ENCODE measurements at places on chromosomes 2 and 18.

GRCh38 chr2:106990297-106990696 is 104.3 kb upstream of the ST6GAL2 start:
- no peak for DNase-seq

DNA sequence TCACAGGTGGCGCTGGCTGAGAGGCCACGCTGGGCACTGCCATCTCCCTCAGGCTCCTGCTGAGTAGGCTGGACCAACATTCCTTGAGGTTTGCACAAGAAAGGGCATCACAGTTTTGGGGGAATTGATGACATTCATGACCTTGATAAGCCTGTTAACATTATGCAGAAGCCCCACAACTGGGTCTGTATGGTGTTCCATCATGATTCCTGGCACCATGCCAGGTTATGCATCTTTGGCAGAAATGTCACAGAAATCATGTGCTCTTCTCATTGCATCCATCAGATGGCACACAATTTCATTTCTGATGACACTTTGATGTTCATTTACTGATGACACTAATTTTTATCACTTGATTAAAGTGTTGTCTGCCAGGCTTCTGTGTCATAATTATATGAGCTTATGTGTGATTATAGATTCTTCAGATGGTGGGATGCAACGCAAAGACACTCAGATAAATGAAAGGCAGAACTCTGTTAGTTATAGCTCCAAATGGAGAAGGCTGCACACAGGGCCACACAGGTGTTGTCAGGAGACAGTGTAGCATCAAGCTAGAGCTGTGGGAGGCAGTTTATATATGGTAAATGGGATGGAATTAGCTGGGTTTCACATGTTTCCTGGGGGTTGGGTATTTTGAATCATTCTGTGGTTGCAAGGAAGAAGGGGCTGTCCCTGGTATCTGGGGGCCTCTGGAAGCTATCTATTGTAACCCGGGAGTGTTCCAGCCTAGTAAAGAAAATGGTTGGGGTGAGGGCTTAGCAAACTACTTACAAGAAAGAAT is 191.3 kb downstream of the SLC39A10 start:
- no peak for DNase-seq

- DNase-seq, result no peak
Measured at GRCh38 chr2:219071131-219071816, 10.6 kb upstream of the IHH start.

DNA sequence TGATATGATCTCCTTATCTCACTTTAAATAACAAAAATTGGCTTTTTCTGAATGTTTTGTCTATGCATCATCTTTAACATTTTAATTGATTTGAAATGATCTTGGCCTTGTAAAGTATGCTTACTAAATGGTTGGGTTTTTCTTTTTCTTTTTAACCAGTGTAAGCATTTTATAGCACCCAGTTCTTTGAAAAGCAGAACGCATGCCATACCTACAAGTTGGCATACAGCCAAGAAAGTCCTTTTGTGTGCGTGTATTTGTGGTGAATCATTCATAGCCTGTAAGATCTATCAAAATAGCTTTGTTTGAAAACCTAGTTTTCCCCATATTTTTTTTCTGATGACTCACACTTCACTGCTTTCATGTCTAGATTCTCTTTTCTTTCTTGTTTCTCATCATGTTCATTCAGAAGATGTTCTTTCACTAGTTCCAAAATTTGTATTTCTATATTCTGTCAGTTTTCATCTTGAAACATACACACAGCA is 4.1 kb upstream of the VRK2 start:
- DNase-seq, result no peak

GRCh38 chr2:115552726-115553125 is 1110.3 kb downstream of the DPP10 start:
- DNase-seq, result no peak

DNA sequence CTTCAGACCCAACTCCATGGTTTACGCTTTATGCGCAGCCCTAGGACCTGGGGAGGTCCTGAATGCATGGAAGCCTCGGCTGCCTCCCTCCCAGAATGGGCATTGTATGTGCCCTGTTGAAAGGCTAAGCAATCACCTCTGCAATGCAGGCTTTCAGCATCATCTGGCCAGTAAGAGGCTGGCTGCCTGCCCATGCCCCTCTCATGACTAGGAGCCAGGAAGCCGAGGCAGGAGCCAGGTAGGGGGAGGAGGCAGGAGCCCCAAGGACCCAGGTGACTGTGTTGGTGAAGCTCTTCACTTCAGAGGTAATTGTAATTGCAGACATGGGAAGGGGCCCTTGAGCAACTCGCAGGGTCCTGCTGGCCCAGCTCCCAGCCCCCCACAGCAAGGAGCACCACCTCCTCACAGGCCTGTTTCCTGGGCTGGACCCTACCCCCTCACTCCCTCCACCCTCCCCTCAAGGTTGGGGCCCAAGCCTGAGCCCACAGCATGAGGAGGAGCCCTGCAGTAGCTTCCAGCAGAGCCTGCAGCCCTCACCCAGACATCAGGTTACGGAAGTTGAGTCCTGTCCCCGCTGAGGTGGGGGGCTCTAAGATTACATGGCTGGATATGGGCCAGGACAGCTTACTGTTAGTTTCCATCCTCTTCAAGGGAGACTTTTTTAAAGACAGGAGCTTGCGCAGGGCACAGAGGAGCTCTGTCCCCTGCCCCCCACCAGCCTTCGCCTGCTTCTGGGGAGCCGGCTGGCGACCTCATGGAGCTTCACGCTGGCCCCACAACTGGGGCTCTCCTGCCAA is 21.9 kb downstream of the CRACDL start:
- no peak for DNase-seq

GRCh38 chr2:118668431-118669424 is 178.7 kb downstream of the EN1 start:
- no peak for DNase-seq

GRCh38 chr2:200306196-200306930 is at the start of gene SPATS2L:
TSS of gene SPATS2L (plus strand) at chr2:200306693. CDS start at chr2:200389245, 82,552 bp downstream.
- DNase-seq, result no peak

- DNase-seq, result no peak
Measured at GRCh38 chr2:64376926-64377325, 77.0 kb upstream of the LGALSL start.

DNA sequence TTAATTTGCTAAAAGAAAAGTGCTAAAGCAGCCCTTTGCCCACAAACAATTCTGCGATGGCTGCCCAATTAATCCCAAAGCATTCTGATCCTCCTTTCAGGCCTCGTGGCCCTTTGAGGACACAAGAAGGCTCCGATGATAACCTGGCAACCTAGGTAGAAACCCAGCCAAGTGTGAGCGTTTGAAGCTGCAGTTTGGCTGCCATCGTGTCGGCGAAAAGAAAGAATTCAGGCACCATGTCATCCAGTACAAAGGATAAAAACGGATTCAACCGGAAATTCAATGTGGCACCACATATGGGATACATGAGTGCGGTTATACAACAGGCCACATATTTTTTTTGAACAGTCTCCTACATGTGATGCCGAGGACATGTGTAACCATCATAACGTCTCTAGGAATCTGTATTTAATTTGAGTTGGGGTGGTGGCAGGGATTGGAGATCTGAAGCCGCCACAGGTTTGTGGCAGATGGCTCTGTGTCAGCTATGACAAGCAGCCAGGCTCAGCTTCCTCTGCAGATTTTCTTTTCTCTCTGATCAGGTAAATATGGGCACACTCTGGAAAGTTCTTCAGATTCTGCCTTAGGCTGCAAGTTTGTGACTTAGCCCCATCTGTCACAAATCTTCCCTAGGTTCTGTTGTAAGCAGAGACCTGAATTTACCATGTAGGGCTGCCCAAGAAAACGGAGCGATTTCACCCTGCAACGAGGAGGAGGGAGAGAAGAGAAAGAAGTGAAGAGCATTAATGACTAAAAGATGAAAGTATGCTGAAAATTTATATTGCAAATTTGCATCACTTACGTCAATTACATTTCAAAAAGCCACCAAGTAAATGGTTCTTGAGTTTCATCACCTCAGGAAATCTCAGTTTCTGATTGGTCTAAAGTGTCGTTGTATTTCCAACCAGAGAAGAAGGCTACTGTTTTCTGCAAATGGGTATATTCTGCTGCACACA is 573.2 kb downstream of the ZEB2 start:
- no peak for DNase-seq

GRCh38 chr2:103367877-103368276 is 606.0 kb downstream of the TMEM182 start:
- DNase-seq, result no peak

GRCh38 chr2:190465060-190465459 is 56.9 kb downstream of the MFSD6 start:
- no peak for DNase-seq

DNA sequence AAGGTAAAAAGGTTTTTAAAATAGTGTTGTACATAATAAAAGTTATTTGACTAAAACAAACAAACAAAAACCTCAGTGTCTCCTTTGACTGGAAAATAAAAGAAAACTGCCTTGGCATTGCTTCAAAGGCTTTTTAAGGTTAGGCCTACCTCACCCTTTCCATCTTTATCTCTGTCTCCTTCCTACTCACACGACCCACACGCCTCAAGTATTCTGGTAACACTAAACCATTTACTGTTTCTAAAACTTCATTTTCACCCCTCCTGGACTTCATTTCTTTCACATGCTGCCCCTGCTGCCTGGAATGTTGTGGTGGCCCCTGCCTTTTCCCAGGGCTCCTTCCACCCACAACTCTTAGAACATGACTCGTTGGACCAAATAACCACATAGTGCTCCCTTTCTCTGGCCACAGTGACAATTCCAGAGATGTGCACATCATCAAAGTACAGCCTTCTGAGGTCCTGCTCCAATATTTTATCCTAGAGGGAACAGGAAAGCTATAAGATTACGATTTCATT is 54.0 kb downstream of the ERBB4 start:
- no peak for DNase-seq

Measured in central memory CD8-positive, alpha-beta T cell (primary cell).